ENCODE measurements at places on chromosomes 5 and 9.

GRCh38 chr9:92706218-92706940 is 36.4 kb upstream of the IPPK start:
- peak; percentile 49 for DNase-seq

DNA sequence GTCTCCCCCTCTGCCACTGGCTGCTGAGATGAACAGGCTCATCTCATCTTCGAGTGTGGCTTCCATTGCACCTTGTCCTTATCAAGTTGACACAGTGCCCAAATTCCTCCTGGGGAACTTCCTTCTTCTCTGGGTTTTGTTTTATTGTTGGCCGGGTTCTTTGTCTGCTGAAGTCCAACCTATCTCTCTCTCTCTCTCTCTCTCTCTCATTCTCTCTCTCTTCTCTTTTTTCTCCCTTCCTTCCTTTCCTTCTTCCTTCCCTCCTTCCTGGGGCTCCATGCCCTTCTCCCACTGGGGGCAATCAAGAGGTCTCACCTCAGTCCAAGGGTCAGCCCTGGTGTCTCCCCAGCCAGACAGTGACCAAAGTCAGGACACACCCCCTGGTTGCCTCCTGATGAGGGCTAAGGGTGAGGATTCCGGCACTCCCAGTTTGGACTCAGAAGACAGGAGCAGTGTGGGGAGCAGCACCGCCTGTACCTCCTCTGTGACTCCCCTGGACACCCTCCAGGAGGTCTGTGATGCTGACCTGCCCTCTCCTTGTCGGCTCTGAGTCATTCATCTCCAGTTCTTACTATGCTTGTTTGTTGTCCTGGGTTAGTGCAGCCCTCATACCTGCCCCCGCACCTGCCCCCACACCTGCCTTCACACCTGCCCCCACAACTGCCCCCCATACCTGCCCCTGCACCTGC is 30.7 kb downstream of the KCNT1 start:
- DNase-seq: no peak

- no peak for DNase-seq
These were observed 967.5 kb downstream of the NR2F1-AS1 start for GRCh38 chr5:92613546-92613945.

DNA sequence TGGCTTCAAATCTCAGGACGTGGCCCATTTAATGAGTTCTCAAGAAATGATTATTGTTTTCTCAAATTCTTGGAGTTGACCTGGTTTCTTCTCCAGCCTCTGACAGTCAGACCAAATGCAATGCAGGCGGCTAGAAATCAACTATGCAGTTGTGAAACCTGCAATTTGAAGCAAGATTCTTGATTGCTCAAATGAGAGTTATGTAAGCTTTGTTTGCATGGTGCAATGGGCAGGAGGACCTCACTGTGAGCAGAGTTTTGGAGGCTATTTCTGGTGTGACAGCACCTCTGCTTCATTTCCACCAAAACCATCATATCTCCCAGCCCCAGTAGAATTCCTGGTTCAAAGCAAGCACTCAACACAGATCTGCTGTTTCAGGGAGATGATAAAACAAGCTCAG is 500.0 kb upstream of the KLF4 start:
- peak; percentile 20 for DNase-seq

DNA sequence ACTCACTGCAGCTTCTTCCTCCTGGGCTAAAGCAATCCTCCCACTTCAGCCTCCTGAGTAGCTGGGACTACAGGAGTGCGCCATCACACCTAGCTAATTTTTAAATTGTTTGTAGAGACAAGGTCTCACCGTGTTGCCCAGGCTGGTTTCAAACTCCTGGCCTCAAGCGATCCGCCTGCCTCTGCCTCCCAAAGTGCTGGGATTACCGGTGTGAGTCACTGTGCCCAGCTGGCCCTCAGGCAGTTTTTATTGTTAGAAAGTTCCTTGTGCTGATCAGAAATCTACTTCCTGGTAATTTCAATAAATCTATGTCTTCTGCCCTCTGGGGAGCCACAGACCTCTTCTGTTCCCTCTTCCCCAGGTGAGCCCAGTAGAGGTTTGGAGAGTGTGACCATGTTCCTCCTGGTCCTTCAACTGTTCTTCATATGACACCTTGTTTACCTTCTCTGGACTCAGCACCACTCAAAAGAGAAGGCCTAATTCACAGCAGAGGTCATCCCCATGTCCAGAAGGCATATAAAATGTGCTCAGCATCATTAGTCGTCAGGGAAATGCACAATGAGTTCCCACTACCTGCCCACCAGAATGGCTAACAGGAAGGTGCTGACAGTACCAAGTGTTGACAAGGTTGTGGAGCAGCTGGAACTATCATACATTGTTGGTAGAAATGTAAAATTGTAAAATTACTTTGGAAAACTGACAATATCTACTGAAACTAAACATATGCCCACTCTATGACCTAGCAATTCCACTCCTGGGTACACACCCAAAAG is 10.4 kb downstream of the TMOD1 start:
- DNase-seq: no peak

- no peak for DNase-seq
These were observed 179.0 kb upstream of the TNC start for GRCh38 chr9:115296831-115297565.

GRCh38 chr9:31275419-31275818 is 1109.0 kb upstream of the ACO1 start:
- DNase-seq: no peak

DNA sequence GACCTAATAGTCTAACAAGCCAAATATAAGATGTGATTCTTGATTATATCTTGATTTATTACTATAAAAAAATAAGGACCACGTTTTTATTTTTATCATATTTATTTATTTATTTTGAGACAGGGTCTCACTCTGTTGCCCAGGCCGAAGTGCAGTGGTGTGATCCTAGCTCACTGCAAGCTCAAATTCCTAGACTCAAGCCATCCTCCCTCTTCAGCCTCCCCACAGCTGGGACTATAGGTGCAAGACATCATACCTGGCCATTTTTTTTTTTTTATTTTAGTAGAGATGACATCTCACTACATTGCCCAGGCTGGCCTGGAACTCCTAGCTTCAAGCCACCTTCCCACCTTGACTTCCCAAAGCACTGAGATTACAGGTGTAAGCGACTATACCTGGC is 61.0 kb upstream of the LARP1 start:
- DNase-seq: no peak

DNA sequence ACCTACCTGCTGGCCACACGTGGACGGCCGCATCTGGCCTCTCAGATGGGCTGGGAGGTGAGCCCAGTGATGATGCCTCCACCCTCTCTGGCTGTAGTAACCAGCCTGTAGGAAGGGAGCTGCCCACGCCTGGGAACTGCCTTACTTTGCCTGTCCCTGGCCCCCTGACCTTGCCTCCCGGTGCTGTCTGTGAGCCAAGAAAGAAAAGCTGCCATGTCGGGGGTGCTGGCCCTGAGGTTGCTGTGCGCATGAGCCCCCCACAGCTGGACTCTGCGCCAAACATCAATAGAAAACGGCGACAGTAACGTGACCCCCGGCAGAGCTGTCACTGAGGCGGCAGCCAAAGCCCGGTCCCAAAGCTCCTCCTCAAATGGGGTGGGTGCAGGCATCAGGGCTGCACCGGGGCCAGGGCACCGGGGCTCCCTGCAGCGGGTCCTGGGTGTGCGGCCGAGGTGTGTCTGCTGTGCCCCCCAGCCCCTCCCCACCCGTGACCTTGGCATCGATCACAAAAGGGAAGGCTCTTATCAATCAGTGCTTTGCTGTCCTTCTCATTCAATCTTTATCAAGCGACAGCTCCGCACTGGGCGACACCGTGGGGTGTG is 15.3 kb upstream of the SLC9A3 start:
- DNase-seq: no peak

DNA sequence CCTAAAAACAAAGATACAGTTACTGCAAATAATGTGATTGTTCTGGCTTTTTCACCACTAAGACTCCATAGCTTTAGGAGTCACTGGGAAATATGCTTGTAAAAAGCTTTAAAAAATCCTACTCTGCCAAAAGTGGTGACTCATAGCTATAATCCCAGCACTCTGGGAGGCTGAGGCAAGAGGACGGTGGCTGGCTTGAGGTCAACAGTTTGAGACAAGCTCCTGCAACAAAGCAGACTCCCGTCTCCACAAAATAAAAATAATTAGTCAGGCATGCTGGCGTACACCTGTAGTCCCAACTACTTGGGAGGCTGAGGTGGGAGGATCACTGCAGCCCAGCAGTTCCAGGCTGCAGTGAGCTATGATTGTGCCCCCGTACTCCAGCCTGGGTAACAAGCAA is 406.4 kb downstream of the HTR1A start:
- no peak for DNase-seq

GRCh38 chr5:50744776-50745175 is 78.3 kb downstream of the PARP8 start:
- DNase-seq: peak; percentile 53

DNA sequence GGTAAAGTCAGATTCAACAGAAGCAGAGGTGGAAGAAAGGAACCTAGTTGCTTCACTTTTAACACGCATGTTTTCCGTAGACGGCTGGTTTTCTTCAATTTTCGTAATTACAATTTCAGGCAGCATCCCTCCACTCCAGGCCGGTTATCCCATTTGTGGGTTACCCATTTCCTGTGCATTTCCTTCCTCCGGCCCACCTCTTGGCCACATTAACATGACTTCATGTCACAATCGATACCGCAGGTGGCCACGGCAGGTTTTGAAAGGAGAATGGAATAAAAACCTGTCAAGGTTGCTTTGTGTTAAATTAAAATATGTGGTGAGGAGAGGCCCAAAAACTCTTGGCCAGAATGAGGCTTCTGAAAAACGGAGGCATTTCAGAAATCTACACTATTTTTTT is 130.2 kb downstream of the PCSK5 start:
- DNase-seq: no peak

- no peak for DNase-seq
These were observed 67.0 kb downstream of the TLE4 start for GRCh38 chr9:79638806-79639205.

DNA sequence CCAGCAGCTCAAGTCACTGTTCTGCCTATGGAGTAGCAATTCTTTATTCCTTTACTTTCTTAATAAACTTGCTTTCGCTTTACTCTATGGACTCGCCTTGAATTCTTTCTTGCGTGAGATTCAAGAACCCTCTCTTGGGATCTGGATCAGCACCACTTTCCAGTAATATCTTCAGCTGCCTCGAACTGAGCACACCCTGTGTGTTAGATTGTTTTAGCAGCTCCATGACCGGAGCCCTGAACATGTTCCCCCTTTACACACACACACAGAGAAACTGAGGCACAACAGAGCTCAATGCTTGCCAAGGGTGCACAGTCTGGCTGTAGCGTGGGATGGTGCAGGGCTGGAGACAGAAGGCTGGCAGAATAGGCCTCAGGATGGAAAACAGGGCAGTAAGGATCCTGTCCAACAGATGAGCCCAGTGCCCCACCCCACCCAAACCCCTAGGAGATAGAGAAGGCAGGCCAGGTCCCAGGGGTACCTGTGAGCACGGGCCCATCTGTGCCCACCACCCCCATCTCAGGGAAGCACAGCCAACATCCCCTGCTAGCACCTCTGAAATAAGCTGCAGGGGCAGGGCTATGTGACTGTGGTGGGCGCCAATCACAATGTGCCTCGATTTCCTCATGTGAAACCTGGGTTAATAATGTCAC is 27.9 kb downstream of the BICD2 start:
- no peak for DNase-seq

DNA sequence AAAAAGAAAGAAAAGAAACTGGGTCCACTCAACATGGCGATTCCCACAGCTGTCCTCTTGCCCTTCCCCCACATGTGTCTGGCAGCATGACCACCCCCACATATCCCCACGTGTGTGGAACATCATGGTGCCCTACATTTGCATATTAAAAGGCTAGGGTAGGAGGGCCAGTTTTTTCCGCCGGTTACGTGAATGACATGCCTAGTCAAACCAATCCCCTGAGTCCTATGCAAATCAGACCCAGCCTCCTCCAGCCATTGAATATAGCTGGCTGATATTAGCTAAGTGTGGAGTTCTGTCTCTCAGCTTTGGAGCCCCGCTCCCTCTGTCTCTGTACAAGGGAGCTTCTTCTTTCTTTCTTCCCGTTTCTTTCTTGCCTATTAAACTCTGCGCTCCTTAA is 33.0 kb upstream of the CCDC112 start:
- no peak for DNase-seq

GRCh38 chr5:149680810-149681221 is 49.3 kb upstream of the PPARGC1B start:
- peak; percentile 29 for DNase-seq
